ENCODE measurements at places on chromosomes 12 and 14. TPM values are rescaled to one million over a fixed set of nuclear protein-coding genes. Genes with fewer than 3 reads are reported as not detected.

DNA sequence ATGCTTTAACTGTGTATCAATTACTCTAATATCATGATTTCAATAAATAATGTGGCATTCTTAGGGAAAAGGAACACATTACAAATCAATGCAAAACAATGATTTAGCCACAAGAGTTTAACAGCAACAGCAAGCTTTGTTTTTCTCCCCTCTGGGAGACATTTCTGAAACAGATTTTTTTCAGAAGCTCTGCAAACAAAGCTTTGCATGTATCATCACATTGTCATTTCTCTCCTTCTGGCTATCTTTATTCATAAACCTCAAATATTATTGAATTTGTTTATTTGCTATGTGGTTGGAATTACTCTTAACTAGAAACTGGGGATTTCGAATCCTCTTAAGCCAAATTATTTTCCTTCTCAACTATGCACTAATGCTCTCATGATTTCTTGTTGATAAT, 278.4 kb upstream of the ATXN7L3B start:
- no peak for DNase-seq

- no peak for DNase-seq
Measured at GRCh38 chr12:21828779-21829178, 54.3 kb upstream of the KCNJ8 start.

GRCh38 chr12:57454213-57454565, 918 bp upstream of the INHBE start:
- no peak for DNase-seq

- DNase-seq, result no peak
Measured at GRCh38 chr14:95071649-95072280, 85.6 kb downstream of the DICER1 start.

DNA sequence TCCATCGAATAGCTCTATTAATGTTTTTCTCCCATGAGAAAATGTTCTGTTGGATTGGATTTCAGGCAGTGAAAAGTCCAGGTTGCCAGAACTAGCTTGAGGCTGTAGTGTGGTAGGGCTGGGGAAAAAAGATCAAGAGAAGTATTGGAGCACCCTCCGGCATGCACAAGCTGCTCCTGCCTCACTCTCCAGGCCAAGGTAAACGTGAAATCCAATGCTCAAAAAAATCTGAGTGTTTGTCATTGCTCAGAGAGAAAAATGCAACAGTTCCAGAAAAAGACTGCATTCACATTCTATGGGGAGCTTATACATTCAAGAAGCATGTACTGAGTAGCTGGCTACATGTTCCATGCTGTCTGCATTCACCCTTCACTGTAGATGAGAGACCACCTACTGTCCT, 680.9 kb upstream of the TBX3 start:
- no peak for DNase-seq

DNA sequence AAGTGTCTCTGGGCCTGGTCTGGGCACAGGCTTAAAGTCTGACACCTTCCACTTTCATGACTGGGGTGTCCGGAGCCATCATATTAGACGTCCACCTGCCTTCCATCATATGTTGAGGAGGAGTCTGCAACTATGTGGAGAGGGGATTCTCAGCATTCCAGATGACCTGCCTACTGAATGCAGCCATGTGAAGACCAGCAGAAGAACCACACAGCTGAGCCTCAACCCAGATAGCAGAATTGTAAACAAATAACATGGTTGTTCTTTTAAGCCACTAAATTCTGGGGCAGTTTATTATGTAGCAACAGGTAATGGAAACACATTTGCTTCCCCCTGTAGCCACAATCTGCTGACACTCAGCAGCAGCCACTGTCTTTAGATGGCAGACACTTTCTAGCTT, 4.0 kb upstream of the SLC15A4 start:
- no peak for DNase-seq

DNA sequence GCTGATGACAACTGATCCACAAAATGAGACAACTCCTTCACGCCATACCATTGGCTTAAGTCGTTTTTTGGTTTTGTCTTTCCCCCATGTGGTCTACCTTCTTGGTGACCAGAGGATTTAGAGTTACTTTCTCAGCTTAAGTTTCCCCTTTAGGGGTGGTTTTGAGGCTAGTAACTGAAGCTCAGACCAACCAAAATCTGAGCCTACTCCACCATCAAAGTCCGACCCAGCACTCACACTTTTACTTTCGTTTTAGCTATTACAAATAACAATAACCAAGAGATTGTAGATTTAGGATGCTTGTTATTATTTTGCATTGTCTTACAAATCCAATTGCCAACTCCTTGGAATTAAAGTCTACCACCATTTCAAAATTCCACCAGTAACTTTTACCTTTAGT, 130.6 kb upstream of the MDM1 start:
- DNase-seq, result no peak

DNA sequence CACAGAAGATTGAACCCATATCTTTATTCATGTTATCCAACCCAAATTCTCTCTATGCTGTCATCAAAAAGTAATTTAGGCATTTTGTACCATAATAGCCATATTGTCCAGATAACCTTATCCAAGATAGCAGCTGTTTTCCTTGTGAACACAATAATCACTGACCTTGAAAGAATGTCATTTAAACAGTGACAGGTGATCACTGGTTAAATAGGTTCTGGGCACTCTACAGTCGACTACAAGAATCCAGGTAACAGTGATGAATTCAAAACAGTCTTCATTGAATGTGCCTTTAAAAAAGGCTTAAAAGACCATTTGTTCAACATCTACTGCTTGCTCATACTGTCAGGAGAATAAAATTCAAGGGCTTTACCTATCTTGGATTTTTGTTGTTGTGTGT, 4.6 kb upstream of the SPX start:
- no peak for DNase-seq

DNA sequence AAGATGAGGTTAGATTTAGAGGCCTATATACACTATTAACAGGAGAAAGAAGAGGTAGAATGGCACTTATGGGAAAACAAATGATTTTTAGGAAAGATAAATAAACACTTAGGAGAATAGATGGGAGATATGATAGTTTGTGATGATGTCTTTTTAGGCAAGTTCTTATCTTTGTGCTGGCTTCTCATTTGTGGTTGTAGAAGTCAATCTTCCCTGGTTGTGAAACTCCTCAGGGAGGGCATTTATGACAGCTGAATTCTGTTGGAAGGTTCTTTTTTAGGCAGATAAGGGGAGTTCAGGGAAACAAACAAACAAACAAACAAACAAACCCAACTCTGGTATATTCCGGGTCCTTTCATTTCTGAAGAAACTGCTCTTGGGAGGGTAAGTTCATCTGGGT, 311.8 kb downstream of the AEBP2 start:
- no peak for DNase-seq

GRCh38 chr12:98096436-98096835, 419.0 kb upstream of the TMPO start:
- DNase-seq, result no peak

DNA sequence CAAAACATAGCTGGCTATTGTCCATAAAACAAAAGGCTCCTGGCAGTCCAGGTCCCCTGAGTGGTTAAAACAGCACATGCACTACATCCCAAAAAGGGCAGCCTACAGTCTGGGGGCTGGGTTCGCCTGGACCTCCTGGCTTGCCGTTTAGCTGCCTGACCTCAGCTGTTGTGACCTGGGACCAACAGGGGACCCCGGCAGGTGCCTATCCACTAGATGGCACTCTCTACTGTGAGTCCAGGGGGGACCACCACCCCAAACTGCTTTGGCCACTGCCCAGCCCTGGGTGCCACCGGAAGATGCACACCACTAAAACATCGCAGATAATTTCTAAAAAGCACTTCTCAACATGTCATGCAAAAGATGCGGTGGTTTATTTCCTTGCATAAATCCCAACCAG, 2.9 kb upstream of the RTL1 start:
- DNase-seq, result no peak

DNA sequence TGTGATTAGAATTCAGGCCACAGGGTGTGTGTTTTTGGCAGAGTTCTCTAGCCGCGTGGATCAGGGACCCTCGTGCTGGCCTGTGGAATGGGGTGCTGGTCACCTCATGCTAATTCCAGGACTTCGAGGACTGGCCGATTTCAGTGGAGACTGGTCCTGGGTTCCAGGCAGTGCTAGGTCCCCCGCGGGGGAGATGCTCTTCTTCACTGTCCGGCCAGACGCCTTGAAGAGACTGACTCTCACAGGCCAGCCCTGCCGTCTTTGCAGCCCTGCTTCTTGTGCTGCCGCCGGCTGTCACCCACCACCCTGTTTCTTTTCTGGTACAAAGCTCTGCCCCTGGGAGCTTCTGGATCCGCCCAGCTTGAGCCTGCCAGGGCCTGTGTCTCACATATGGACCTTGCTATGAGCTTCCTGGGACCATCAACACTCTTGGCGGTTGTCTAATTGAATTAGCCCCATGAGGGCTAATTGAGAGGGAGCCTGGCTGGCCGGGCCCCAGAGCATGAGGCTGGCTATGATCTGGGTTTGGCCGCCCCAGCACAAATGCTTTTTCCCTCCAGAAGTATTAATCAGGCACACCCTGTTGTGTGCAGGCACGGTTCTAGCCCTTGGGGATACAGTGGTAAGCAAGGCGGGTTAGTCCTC, 8.2 kb downstream of the MLXIP start:
- no peak for DNase-seq

DNA sequence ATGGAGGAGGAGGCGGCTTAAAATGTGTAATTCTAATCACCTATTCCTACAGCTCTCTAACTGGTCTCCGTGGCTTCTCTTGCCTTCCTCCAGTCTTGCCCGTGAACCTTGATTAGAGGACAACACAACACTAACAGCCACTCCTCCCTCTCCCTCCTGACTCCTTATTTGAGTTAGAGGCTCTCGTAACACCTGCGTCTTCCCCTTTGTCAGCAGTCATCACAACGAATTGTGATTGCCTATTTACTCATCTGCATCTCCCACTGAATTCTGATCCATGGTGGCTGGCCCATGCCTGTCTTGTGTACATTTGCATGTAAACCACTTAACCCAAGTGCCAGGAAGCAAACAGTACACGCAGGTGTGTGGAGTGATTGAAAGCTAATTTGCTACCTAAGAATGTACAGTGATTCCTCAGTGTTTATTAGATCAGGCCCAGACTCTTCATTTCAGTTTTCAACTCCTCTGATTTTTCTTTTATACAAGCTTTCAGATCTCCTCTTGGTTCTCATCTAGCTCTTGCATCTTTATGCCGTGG, 154.5 kb downstream of the MON2 start:
- no peak for DNase-seq

DNA sequence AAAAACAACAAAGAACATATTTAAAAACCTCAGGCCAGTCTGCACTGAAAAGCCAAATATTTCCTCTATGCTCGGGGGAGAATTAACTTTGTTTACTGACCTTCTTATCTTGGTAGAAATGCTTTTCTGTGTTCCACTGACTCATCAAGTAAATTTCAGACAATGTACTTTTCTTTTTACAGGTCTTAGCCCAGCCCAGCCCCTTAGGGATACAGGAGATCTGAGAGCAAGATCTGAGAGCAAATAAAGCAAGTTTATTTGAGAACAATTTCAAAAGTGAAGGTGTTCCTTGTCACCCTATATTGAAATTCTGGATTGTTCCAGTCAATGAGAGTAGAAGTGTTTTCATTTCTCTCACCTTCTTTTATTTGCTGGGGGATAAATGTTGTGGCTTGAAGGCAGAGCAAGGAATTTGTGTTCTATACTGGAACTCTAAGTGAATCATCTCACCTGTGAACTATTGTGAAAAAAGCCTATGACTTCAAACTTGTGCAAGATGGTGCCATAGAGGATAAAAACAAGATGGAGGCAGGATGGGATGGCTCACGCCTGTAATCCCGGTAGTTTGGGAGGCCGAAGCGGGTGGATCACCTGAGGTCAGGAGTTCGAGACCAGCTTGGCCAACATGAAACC, 7.9 kb upstream of the GPRC5A start:
- DNase-seq, result no peak

- DNase-seq, result no peak
Measured at GRCh38 chr14:99267837-99268781, 3.9 kb downstream of the BCL11B start.

- no peak for DNase-seq
Measured at GRCh38 chr12:95582230-95583058, 31.2 kb upstream of the USP44 start.

The KRT2 gene
- 0.12 TPM for total RNA-seq

The AQP6 gene
- total RNA-seq, result not detected

The FZD10 gene
- 0.48 TPM for total RNA-seq

The KRT73 gene
- total RNA-seq, result not detected

The ZCCHC8 gene
- total RNA-seq, result 19.8 TPM

The CLECL1 gene
- total RNA-seq, result not detected

Measured in mucosa of descending colon (tissue), 3 donors.